ENCODE measurements at places on chromosomes 7 and 10.

GRCh38 chr7:140393756-140394306, 4.5 kb downstream of the SLC37A3 start:
- no peak for DNase-seq

- DNase-seq, result no peak
Observed at GRCh38 chr7:111827863-111828504, 265.7 kb upstream of the IMMP2L start.

DNA sequence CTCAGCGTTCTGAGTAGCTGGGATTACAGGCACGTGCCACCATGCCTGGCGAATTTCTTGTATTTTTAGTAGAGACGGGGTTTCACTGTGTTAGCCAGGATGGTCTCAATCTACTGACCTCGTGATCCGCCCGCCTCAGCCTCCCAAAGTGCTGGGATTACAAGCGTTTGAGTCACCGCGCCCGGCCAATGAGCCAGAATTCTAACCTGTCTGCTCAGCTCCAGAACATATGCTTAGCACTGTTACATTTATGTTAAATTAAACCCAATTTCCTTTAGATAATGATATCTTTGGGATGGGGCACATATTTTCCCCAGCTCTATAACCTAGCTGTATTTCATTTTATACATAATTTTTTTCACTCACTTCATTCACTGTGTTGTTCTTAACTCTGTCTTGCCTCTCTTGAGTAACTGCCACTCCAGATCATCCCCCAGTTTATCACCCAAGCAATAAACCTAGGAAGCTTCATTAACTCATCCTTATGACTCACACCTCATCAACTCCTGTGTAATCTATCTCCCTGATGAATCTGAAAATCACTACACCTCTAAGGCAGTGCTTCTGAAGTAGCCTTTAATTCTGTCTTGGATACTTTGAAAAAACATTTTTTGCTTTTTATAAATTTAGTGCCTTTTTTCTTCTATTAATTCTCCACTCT, 559.7 kb upstream of the ZWINT start:
- no peak for DNase-seq

DNA sequence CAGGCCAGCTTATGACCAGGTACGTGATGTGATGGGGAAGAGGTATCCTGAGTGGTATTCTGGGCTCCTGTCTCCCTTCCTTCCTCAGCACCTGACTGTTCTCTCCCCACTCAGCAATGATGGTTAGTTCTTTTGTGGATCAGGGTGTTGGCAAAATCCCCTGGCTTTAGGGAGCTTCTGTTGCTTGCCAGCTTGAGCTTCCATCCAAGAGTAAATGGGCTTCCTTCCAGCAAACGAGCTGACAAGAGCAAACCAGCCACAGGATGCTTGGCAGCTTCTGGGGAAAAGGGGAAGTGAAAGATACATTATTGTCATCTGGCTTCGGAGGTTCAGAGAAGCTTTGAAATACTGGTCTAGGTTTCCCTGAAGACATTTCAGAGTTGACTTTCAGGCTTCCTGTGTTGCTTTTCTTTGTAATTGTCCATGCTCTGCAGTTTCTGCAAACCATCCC, 5.2 kb downstream of the DUSP5 start:
- peak; percentile 78 for DNase-seq

GRCh38 chr10:34145715-34146114, 669.4 kb downstream of the PARD3 start:
- DNase-seq, result no peak

- DNase-seq, result peak; percentile 90
Observed at GRCh38 chr7:20798081-20798693, 11.5 kb upstream of the SP8 start.

- DNase-seq, result no peak
Observed at GRCh38 chr10:77560052-77560451, 77.6 kb downstream of the KCNMA1 start.

GRCh38 chr10:73862011-73862410, 12.3 kb downstream of the CAMK2G start:
- DNase-seq, result no peak

GRCh38 chr10:24925799-24926198, 26.6 kb downstream of the PRTFDC1 start:
- DNase-seq, result no peak

- DNase-seq, result peak; percentile 60
Observed at GRCh38 chr7:106891548-106892410, 26.7 kb downstream of the PIK3CG start.

DNA sequence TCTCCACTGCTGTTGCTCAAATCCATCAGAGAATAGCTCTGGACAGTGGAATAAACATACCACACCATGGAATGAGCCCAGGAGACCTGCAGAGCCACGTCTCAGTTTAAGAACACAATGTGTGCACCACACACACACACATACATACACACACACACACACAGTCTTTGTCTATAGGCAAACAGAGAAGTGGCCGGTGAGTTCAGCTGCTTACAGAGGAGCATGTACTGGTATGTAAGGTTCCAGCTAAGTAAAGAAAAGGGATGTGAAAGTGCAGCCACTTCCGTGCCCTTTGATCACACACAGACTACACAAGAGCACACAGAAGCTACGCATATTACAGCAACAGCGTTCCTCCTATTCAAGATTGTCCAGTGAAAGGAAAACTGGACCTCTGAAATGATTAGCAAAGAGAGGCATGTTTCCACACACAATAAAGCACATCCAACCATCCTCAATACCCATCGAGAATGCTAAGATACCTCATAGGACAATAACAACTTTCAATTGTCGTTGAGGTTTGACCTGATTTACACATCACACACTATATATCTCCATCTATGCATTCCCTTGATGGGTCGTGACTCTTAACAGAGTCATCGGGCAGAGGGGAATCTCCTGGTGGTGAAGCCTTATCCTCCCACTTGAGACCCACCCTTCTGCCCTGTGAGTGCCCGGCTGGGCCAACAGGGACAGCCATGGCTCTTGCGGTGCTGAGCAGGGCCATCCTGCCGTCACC, 23.6 kb downstream of the SLC35B4 start:
- DNase-seq, result no peak

DNA sequence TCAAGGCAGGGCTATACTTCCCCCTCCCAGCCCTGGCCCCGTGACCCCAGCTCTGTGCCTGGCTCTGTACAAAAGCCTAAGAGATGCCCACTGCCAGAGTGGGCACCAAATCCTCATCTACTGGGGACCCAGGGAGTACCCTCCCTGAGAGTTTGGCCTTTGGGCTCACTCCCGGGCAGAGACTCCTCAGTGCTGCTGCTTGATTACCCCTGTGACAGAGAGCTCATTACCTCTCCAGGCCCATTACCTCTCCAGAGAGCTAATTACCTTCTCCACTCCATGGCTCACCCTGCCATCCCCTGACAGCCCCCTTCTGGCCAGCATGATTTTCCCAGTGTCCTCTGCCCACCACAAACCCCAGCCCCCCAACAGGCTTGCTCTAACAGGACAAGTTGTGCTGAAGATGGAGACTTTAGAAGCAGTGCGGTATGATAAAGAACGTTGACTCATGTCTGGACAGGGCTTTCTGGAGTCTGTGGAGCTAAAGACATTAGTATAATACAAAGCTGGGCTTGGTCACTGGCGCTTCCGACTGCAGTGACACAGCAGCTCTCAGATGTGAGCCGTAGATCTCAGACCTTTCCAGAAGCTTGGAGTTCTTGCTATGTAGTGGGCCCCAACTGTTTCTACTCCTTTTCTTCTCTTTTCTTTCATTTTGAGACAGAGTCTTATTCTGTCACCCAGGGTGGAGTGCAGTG, 111.3 kb upstream of the KCTD7 start:
- no peak for DNase-seq

DNA sequence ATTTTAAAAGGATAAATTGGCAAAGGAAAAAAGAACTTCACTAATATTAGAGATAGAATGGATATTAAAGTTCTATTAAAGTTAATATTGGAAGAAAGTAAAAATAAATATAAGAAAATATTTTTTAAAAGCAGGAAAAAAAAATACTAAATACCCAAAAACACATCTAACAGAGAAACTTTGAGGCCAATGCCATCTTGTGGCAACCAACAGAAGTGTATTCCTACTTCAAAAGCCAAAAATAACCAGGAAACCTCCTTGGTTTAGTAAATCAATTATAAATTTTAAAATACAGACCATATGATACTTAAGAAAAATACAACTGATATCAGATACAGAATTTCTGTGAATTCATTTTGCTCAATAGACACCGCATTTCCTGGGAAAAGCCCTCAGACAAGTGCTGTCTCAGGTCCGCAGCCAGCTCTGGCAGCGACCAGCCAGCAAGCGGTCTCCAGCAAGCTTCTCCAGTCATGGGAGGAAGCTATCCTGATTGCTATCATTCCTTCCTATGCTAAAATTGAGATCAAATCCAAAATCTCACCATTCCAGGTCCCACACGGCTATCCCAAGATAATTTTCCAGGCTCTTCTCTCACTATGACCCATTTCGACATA, 65.3 kb downstream of the LMBR1 start:
- DNase-seq, result no peak

- no peak for DNase-seq
Observed at GRCh38 chr10:21020545-21020944, 123.4 kb upstream of the NEBL start.

- no peak for DNase-seq
Observed at GRCh38 chr10:51112013-51112412, 37.7 kb downstream of the PRKG1 start.

DNA sequence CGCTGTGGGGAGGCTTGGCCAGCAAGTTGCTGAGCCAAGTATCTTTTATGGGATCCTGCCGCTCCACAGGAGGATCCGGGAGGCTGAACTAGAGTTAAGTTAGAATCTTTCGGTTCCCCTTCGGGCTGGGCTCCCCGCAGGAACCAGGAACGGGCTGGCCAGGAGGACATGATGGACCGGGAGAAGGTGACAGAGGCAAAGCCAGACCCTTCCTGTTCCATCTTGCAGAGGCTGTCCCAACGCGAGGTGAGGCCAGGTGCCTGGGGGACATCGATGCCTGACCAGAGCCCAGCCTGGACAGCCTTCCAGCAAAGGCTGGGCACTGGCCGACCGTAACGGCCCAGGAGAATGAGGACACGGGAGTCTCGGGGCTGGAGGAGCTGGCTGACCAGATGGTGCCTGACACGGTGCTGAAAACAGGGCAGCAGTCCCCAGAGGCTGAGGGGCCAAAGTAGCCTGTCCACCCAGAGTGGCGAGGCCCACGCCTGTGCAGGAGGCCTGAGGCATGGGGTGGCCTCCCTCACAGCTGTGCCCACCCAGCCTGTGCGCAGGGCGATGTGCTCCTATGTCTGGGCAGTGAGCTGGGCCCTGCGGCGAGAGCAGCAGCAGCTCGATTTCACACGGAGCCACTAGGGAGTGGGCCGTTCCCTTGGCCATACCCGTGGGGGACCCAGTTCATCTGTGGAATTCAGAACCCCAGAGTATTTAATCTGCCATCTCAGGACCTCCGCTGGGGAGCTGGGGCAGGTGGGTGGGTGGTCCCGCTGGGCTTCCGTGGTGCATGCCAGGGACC, 1.8 kb upstream of the PAOX start:
- no peak for DNase-seq

GRCh38 chr7:152355474-152356057, 80.2 kb downstream of the KMT2C start:
- DNase-seq, result no peak

DNA sequence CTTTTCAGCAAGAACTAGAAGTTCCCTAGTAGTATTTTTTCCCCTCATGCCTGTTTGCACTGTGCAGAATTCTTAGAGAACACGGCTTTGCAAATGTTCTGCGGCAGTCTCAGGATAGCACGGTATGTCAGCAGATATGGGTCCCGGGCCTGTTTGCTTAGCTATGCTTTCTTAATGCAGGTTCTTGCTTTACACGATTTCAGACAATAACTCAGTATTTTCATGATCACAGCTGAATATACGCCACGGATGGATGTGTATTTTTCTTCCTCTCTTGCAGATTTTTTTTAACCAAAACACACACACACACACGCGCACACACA, 137.3 kb downstream of the HECW1 start:
- no peak for DNase-seq

- DNase-seq, result no peak
Observed at GRCh38 chr7:44466300-44467216, 23.9 kb downstream of the NUDCD3 start.

DNA sequence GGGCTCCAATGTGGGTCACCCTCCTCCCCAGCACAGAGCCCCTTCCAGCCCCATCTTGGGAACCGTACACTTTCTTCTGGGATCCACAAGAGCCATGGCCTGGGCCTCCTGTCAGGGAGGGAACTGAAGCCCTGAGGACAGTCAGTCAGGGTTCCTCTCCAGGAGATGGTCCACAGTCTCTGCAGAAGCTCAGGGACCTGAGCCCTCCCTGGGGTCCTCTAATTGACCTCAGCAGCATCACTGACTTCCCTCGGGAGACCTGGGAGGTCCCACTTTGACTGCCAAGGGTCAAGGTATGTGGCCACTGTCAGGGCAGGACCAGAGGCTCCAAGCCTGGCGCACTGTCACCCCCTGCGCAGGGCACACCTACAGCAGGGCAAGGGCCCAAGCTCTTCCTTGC, 32.3 kb downstream of the NOD1 start:
- no peak for DNase-seq

- DNase-seq, result no peak
Observed at GRCh38 chr10:62870866-62871265, 54.7 kb upstream of the EGR2 start.

GRCh38 chr7:146926841-146927240, 810.2 kb downstream of the CNTNAP2 start:
- DNase-seq, result no peak

GRCh38 chr7:73702226-73702625, 17.2 kb downstream of the STX1A start:
- no peak for DNase-seq

DNA sequence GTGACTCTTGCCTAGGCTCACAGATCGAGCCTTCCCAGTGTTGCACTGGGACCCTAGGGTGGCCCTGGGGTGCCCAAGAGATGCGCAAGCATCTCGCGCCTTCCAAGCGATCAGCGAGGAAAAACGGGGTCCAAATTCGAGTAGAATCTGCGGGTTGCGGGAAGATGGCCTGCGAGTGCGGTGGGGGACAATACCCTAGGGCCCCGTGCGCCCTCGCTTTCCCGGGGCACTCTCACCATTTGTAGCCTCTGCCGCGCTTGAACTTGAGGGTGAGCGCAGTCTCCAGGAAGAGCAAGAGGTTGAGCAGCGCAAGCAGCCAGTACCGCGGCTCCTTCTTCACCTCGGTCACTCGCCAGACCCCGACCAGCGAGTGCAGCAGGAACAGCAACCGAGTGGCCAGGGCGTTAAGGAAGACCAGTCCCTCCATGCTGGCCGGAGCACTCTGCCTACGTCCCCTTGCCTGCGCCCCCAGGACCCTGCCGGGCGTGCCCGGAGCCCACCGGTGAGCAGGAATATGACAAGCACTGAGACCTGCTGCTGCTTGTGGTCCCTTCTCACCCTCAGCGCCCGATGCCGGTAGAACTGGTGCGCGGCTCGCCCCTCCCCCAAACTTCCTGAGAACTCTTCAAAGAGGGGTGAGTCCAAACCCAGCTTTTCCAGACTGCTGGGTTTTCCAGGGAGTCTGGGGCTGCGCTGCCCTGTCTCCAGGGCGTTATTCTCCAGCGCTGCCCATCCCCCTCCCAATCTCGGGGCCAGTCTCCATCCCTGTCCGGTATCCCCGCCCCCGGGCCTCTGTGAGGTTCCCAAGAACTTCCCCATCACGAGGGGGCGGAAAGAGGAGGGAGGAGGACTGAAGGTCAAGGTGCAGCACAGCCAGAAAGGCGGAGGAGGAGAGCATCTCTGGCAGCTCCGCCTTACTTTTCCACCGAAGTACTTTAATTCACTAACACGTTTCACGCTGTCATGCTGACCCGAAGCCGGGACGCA, at the start of gene TMEM26:
Gene TMEM26 (minus strand): TSS at position 727 of the 987 bp plus-strand sequence. CDS start 300 bp downstream, at position 427.
- DNase-seq, result no peak

GRCh38 chr10:15852111-15852557, 8.2 kb downstream of the MINDY3 start:
- no peak for DNase-seq
